ENCODE measurements at places on chromosomes 2 and 18. TPM values are rescaled to one million over a fixed set of nuclear protein-coding genes. Genes with fewer than 3 reads are reported as not detected.

CD302 gene
- total RNA-seq: 31.4 TPM

C2orf66 gene
- total RNA-seq: not detected

SMC6 gene
- total RNA-seq: 11.9 TPM

CHRNG gene
- total RNA-seq: not detected

PTPRN gene
- not detected for total RNA-seq

PROC gene
- total RNA-seq: not detected

FER1L5 gene
- not detected for total RNA-seq

IL18RAP gene
- 0.23 TPM for total RNA-seq

ZFP36L2 gene
- 73.0 TPM for total RNA-seq

ACTG2 gene
- total RNA-seq: 6.7 TPM

ZNF514 gene
- total RNA-seq: 13.0 TPM

IL36RN gene
- total RNA-seq: not detected

NRBP1 gene
- 61.3 TPM for total RNA-seq

PSMA8 gene
- not detected for total RNA-seq

CAVIN2 gene
- total RNA-seq: 128 TPM

TLX2 gene
- total RNA-seq: not detected

KCNK3 gene
- 27.5 TPM for total RNA-seq

MOCOS gene
- total RNA-seq: 0.57 TPM

SRD5A2 gene
- not detected for total RNA-seq

ERICH2 gene
- total RNA-seq: not detected

BARD1 gene
- 14.0 TPM for total RNA-seq

FAM136A gene
- total RNA-seq: 23.1 TPM

MROH2A gene
- total RNA-seq: not detected

RAB6C gene
- total RNA-seq: not detected

IL1B gene
- 0.14 TPM for total RNA-seq

CFAP65 gene
- not detected for total RNA-seq

TRIM54 gene
- 141 TPM for total RNA-seq

CELF4 gene
- total RNA-seq: 1.1 TPM

CROCC2 gene
- not detected for total RNA-seq

UGT1A10 gene
- total RNA-seq: not detected

RTP5 gene
- total RNA-seq: not detected

C1QL2 gene
- total RNA-seq: not detected

MAP3K19 gene
- total RNA-seq: not detected

C2orf92 gene
- total RNA-seq: 3.9 TPM

All from right cardiac atrium (tissue), 5 donors.